T-helper 17 cell (primary cell): ENCODE measurements at places on chromosomes 4 and X.

DNA sequence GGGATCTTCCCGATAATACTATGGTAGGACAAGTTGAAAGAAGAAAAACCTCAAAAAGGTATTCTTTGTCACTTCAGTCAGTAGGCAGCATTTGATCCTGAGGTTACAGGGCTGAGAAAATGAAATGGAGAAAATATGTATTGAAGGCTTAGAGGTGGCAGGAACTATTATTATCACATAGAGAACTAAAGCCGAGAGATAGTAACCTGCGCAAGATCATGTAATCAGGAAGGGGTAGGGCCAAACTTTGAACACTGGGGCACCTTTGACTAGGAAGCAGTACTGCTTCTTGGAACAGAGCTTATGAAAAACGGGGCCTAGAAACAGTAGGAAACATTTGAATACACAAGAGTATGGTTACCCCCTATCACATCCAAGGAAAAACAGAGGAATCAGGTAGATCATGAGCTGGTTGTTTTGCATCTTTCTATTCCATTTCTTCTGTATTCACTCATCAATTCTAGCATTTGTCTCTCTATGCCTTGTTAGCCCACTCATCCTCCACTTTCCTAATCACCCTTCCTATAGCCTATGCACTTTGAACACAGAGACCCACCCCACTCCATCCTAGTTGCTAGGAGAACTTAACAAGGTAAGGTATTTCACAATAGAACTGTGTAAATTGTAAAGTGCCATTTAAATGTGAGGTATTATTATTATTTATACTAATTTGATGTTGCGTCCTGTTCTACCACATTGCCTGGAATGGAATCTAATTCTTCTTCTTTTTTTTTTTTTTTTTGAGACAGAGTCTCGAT is 34.6 kb upstream of the SLC9A7 start:
- H3K36me3 ChIP-seq: no peaks in the 10 kb centered on the region
- H3K27ac ChIP-seq: no peak overlapping the region
- no peaks in the 10 kb centered on the region for H3K27me3 ChIP-seq

- H3K4me3 ChIP-seq: no peak overlapping the region
- peaks cover 30% of the 10 kb centered on the region for H3K4me1 ChIP-seq
- no peaks in the 10 kb centered on the region for H3K36me3 ChIP-seq
- H3K27ac ChIP-seq: no peak overlapping the region
These were observed 41.5 kb downstream of the SMAD1 start for GRCh38 chr4:145523117-145523516.

- H3K4me1 ChIP-seq: no peaks in the 10 kb centered on the region
- DNase-seq: no peak
- H3K4me3 ChIP-seq: no peak overlapping the region
- H3K36me3 ChIP-seq: no peaks in the 10 kb centered on the region
These were observed 113.0 kb downstream of the PRDM5 start for GRCh38 chr4:120809518-120809917.

- H3K4me3 ChIP-seq: no peak overlapping the region
- no peak for DNase-seq
- H3K27me3 ChIP-seq: no peaks in the 10 kb centered on the region
- H3K36me3 ChIP-seq: peaks cover 7% of the 10 kb centered on the region
These were observed 127.9 kb downstream of the KLHL8 start for GRCh38 chr4:87092389-87093141.

DNA sequence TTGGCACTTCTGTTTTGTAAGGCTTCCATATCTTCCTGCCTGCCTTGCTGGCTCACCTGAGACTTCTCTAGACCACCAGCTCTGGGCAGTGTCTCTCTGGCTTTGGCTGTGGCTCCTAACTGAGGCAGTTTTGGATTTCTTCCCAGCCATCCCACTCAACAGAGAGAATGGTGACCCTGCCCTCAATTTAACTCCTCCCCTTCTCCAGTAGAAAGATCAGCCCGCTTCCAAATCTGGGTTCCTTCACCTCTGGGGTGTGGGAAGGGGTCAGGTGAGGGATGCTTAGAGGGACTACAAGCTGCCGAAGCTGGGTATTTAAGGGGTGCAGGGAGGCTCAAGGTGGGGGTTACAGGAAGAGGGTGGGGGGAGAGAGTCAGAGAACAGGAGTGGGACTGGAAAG is 23.7 kb downstream of the NAP1L5 start:
- H3K36me3 ChIP-seq: peaks cover 5% of the 10 kb centered on the region
- no peak for DNase-seq
- H3K4me3 ChIP-seq: no peak overlapping the region
- no peak overlapping the region for H3K27ac ChIP-seq
- H3K4me1 ChIP-seq: peaks cover 2% of the 10 kb centered on the region
